ENCODE measurements at places on chromosomes 12 and 14. TPM values are rescaled to one million over a fixed set of nuclear protein-coding genes. Genes with fewer than 3 reads are reported as not detected.

DNA sequence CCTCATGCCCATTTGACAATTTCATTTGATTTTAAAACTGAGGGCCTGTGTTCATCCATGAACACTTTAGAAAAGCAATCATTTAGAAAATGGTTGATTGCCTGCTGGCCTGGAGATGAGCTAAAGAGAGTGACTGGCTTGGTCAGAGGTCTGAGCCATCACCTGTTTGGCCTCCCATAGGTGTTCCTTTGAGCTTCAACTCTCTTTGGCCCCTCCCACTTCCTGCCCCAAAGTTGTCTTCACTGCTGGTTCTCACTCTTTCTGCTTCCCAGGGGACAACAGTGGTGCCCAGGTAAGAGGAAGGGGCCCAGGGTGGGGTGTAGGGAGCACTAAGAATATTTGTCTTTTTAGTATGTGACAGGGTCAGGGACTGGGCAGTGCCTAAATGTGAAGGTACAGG lies 4.9 kb upstream of the TCP11L2 start:
- H3K27ac ChIP-seq, result no peak overlapping the region
- no peaks in the 10 kb centered on the region for H3K27me3 ChIP-seq
- peaks cover 17% of the 10 kb centered on the region for H3K4me1 ChIP-seq
- H3K36me3 ChIP-seq, result no peaks in the 10 kb centered on the region
- H3K4me3 ChIP-seq, result no peak overlapping the region
- DNase-seq, result no peak

DNA sequence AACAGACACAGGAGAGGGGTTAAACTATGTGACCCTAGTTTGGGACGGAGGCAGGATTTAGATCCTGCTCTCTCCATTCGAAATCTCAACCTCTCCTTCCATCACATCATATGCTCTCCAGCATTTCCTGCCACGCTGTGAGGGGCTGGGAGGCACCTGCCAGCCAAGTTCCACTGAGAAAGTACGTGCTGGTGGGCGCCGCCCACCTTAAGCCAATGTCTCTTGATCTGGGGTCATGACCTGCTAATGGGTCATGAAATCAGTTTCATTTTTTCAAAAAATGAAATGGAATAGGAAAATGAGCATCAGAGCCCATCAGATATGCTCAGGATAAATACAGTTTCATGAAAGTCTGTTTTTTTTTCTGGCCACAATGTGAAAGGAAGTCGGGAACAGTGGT lies 7.2 kb downstream of the MCRS1 start:
- DNase-seq, result no peak
- H3K36me3 ChIP-seq, result peaks cover 31% of the 10 kb centered on the region
- no peaks in the 10 kb centered on the region for H3K27me3 ChIP-seq
- no peak overlapping the region for H3K4me3 ChIP-seq
- peaks cover 24% of the 10 kb centered on the region for H3K4me1 ChIP-seq

DNA sequence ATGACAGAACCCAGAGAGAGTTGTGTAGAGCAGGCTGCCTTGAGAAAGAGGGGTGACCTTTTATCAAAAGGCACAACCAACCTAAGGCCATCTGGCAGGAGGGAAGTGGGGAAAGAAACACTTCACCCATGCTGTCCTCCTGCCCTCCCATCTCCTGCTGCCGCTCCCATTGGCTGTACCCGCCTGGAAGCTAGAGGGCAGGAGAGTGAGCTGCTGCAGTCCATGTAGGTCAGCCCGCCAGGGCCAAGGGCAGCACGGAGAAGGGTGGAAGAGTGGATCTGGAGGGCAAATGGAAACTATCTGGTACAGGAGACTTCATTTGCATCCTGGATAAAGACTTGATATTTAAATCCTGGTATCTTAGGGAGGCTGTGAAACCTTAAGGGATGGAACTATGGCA lies 11.5 kb upstream of the CABP1 start:
- peaks cover 4% of the 10 kb centered on the region for H3K27me3 ChIP-seq
- DNase-seq, result no peak
- H3K27ac ChIP-seq, result no peak overlapping the region

DNA sequence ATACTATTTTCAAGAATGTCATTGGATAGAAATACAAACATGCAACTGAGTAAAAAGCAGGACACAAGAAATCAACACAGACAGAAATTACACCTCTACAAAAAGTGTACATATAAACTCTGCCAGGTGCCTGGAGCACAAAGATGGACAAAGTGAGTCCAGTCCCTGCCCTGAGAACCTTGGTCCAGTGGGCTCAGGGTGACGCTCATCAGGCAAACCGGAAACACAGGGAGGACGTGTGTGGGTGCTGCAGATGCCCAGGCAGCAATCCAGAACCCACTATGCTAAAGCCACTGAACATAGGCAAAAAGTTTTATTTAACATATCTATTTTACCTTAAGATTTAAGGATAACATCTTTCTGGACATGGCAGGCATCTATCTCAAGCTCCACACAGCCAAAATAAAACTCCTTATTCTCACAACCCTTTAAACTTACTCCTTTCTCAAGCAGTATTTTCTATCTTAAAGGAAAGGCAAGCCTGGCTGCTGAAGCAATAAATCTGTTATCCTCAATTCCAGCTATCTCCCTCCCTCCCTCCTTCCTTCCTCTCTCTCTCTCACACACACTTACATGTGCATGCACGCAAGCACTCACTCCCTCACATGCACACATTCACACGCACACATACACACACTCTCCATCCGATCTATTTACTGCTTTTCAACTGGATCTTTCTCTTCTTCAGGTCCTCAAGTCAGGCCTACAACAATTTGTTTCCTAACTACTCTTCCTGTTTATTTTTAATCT lies 10.2 kb downstream of the PPP1R13B start:
- peaks cover 2% of the 10 kb centered on the region for H3K36me3 ChIP-seq
- peaks cover 15% of the 10 kb centered on the region for H3K4me1 ChIP-seq
- no peak overlapping the region for H3K27ac ChIP-seq

DNA sequence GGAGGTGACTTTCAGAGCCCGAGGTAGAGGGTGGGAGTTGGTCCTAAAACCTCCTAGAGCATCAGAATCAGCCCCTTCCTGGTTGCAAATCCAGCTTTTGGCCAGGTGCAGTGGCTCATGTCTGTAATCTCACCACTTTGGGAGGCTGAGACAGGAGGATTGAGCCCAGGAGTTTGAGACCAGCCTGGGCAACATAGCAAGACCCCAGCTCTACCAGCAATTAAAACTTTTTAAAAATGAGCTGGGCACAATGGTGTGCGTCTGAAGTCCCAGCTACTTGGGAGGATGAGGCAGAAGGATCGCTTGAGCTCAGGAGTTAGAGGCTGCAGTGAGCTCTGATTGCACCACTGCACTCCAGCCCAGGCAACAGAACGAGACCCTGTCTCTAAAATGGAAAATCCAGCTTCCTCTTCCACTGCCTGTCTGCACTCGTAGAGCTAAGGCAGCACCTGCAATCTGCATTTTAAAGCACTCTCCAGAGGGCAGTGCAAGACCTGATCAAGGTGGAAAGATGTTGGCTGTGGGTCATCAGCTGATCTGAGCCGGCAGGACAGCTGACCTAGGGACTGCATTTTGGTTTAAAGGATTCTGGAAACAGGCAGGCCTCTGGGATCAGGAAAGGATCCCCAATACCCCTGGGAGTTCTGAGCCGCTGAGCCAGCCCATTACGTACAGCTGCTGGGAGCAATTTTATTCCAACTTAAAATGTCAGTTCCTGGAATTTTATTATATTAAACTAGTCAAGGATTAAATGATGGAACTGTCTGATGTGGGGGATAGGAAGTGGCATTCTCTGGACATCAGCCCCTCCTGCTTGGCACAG lies 1.8 kb upstream of the TESC start:
- no peak overlapping the region for H3K4me3 ChIP-seq
- H3K4me1 ChIP-seq, result peaks cover 11% of the 10 kb centered on the region
- no peak overlapping the region for H3K27ac ChIP-seq
- no peak for DNase-seq
- no peaks in the 10 kb centered on the region for H3K36me3 ChIP-seq

GRCh38 chr12:122003651-122004611 lies 17.8 kb upstream of the BCL7A start:
- H3K4me1 ChIP-seq, result peaks cover 12% of the 10 kb centered on the region
- no peak overlapping the region for H3K27ac ChIP-seq
- no peaks in the 10 kb centered on the region for H3K27me3 ChIP-seq
- no peak overlapping the region for H3K4me3 ChIP-seq
- H3K36me3 ChIP-seq, result no peaks in the 10 kb centered on the region
- DNase-seq, result no peak

DNA sequence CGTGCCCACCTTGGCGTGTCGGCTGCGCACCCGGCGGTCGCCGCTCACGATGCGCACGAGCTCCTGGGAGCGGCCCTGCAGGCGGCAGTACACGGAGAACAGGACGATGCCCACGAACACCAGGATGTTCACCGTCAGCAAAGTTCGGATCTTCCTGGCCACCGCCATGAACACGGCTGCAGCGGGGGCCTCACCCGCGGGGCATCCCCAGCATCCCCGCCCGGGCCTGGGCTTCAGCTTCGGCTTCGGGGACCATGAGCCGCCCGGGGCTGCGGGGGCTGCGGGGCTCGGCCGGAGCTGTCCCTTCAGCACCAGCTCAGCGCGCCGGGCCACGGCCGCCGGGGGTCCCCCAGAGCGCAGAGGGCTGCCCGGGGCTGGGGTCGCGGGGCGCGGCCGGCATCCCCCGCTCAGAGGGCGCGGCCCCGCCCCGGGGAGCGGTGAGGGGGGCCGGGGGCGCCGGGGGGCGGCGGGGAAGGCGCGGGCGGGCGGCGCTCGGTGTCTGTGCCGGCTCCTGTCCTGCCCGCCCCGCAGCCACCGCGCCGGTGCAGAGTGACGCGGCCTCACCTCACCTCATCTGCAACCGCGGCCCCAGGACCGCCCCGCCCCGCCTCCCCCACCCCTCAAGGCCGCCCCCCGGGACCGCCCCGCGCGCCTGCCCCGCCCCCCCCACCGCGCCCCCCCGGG lies at the start of gene GALNT9:
TSS of gene GALNT9 (minus strand) at position 554 of the 684 bp plus-strand sequence. CDS start at position 168, 386 bp downstream.
- no peaks in the 10 kb centered on the region for H3K36me3 ChIP-seq

DNA sequence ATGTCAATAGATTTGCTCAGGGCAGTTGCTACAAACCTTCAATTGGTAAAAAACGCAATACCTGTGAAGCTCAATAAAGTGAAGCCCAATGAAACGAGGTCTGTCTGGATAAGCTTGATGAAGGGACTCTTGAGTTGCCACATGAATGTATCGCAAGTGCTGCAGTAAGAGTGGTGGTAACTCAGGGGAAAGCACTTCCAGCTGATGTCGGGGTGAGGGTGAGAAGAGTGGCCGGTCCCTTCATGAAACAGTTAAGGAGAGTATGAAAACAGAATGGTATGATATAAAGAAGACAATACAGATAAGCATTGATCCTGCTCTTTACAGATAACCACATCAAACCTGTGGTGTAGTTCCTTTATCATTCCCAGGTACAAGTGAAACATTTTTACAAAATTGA lies 83.4 kb upstream of the EVL start:
- H3K27ac ChIP-seq, result no peak overlapping the region
- peaks cover 8% of the 10 kb centered on the region for H3K4me1 ChIP-seq
- H3K4me3 ChIP-seq, result no peak overlapping the region
- H3K27me3 ChIP-seq, result no peaks in the 10 kb centered on the region

- no peak for DNase-seq
- no peak overlapping the region for H3K27ac ChIP-seq
- peaks cover 30% of the 10 kb centered on the region for H3K36me3 ChIP-seq
- H3K4me1 ChIP-seq, result peaks cover 7% of the 10 kb centered on the region
These were observed 34.5 kb downstream of the TM7SF3 start for GRCh38 chr12:26979733-26980132.

DNA sequence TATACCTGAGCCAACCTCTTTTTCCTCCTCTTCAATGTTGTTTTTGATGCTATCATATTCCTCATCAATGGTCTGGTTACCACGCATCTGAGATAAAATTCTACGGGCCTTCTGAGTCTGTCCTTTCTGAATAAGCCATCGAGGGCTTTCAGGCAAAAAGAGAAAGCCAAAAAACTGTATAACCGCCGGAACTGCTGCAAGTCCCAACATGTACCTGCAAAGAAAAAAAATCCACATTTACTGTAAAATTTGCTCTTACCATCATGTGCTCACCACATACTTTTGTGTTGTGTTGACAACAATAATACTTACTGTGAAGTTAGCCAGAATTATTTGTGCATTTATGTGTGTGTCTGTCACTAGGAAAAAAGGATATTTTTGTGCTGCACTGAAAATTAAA lies 77.6 kb downstream of the SLC2A13 start:
- H3K27me3 ChIP-seq, result no peaks in the 10 kb centered on the region
- peaks cover 3% of the 10 kb centered on the region for H3K36me3 ChIP-seq
- no peak overlapping the region for H3K27ac ChIP-seq

DNA sequence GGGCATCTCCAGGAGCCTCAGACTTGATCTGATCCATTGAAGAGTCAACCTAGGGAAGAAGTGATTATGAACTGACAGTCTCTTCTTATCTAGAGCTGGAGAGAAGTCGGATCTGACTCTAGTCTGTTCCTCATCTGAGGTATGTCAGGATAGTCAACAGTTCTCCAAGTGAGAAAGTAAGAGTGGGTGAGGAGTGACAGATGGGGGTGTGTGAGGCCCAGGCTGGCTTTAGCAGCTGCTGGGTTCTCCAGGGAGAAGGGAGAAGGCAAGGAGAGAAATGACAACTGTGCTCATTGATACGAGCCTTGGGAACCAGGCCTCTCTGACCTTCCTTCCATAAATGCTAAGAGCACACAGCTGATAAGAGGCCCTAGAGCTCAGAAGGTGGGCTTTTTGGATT lies 53.3 kb downstream of the IRAK3 start:
- H3K27me3 ChIP-seq, result peaks cover 19% of the 10 kb centered on the region
- H3K4me1 ChIP-seq, result no peaks in the 10 kb centered on the region
- H3K36me3 ChIP-seq, result no peaks in the 10 kb centered on the region
- no peak overlapping the region for H3K27ac ChIP-seq
- DNase-seq, result no peak

DNA sequence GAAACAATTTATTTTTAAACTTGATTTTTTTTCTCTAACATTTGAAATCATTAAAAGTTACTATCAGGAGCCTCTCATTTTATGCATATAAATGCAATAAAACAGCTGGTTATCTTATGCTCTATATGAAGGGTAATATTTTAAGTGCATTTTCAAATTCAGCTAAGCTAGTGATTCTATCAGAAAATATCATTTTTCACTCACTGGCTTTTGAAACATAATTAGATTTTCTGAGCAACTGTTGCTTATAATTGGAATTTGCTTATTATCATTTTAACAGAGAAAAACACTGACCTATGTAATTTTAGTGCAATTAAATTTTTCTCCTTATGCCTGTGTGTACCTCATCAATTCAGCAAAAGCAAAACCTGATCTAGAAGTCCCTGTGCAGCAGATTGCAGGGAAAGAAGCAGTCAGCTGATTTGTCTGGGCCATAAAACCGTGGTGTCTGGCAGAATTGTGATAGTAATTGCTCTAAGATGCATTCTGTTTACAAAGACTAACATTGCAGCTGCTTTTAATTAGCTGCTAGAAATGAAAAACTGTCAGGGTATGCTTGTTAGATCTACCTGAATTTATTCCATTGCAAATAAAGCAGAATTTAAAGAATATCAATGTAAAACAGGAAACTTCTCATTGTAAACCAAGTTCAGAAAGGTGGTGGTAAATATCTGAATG lies 75.0 kb downstream of the BICD1 start:
- no peak overlapping the region for H3K27ac ChIP-seq
- H3K4me1 ChIP-seq, result no peaks in the 10 kb centered on the region

The SLC25A47 gene
- total RNA-seq, result not detected

The GLI1 gene
- not detected for total RNA-seq

The TSPAN8 gene
- total RNA-seq, result not detected

The WIF1 gene
- total RNA-seq, result 0.12 TPM

The GZMH gene
- 65.6 TPM for total RNA-seq

The OR4E1 gene
- total RNA-seq, result 0.07 TPM

The TAS2R19 gene
- 0.92 TPM for total RNA-seq

The NTF3 gene
- not detected for total RNA-seq

The TOGARAM1 gene
- 4.5 TPM for total RNA-seq

Measured in activated CD4-positive, alpha-beta memory T cell treated with anti-CD3 and anti-CD28 coated beads for 36 hours (primary cell).